Amniotic stem cell (primary cell): ENCODE measurements at places on chromosomes 3 and 15.

DNA sequence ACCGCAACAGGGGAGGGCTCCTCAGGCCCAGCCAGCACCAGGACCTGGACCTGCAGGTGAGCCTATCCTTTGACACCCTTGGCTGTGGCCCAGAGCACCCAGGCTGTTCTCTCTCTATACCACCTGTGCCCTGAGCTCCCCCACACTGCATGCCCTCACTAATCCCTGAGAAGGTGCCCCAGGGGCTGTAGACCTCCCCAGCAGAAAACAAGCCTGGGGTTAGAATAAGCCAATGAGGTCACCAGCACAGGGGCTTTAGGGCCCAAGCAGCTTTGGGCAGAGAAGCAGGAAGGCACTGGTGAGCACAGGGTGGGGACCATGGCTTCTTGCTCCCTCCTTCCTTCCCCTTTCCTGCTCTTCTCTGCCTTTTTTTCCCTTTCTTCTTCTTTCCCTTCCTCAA, 10.3 kb upstream of the APEH start:
- no peak for DNase-seq

DNA sequence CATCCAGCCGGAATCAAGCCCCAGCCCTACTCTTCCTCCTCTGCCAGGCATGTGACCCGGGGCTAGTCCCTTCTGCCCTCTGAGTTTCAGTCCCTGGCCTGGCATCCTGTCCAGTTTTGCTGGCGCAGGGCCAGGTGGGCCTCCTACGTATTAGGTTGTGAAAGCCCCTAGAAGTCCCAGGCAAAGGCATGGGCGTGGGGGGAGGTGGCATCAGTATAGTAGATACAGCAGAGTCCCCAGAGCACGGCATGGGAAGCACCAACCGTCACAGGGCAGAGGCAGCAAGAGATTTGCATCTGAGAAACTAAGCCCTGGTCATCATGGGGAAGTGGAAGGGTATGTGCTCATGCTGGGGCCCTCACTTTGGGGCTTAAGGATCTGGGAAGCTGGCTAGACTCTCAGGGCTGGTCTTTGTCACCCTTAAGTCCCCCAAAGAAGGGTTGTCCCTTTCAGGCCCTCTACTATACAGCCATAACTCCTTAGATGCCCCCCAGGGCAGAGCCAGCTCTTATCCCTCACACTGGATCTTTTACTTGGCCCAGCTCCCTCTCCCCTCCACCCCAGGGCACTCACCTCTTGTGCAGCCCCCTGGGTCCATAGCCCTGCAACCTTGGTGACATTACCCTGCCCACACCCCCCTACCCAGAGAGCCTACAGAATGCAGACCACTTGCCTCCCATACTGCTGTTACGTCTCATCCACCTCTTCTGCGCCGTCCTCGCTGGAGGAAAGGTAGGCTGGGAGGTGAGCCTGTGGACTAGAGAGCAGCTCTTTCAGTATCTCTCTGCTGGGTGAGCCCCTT, 11.3 kb downstream of the NBEAL2 start:
- DNase-seq = no peak

GRCh38 chr3:79878708-79879107, 110.9 kb upstream of the ROBO1 start:
- DNase-seq = no peak

GRCh38 chr15:70835415-70835814, 18.5 kb downstream of the LARP6 start:
- no peak for DNase-seq

DNA sequence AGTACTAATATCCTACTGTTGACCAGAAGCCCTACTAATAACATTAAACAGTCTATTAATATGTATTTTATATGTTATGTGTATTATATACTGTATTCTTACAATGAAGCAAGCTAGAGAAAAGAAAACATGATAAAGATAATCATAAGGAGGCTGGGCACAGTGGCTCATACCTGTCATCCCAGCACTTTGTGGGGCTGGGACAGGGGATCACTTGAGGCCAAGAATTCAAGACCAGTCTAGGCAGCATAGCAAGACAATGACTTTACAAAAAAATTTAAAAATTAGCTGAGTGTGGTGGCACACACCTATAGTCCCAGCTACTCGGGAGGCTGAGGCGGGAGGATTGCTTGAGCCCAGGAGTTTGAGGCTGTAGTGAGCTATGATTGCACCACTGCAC, 8.9 kb upstream of the HERC1 start:
- DNase-seq = no peak

- no peak for DNase-seq
These were observed 39.9 kb upstream of the PIAS1 start for GRCh38 chr15:68014219-68014618.

GRCh38 chr3:32872487-32873382, 54.9 kb downstream of the TRIM71 start:
- DNase-seq = no peak

GRCh38 chr3:196287090-196287439, 461 bp downstream of the PCYT1A start:
- DNase-seq = no peak

GRCh38 chr3:102449341-102449740, 14.5 kb downstream of the ZPLD1 start:
- DNase-seq = no peak

DNA sequence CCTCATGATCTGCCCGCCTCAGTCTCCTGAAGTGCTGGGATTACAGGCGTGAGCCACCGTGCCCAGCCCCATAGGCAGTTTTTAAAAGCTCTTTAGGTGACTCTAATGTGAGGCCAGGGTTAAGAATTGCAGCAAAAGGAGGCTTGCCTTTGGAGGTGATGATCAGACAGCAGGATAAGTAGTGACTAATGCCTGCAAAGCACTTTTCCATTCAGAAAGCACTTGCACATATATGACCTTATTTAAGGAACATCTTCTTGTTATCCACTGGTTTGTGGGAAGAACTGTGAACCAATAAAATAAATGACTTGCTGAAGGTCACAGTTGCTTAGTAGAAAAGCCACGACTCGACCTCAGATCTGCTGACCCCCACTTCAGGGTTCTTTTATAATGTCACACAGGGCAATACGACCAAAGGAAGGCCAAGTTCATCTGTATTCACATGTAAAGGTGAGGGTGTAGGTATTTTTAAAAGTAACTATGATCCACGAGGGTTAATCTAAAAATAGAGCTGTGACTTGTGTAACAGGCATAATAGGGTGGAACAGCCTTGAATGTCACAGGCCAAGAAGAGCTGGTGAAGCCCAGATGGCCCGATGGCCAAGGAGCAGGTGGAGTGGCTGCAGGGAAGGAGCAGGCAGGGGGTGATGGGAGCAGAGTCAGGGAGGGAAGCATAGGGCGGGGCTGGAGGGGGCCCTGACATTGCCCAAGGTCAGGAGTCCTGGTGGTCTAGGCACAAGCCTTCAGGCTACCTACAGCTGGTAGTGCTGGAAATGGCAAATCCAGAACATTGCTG, 24.4 kb downstream of the LARP6 start:
- DNase-seq = no peak

- no peak for DNase-seq
These were observed 406.3 kb downstream of the MAGI1 start for GRCh38 chr3:65632414-65632813.

DNA sequence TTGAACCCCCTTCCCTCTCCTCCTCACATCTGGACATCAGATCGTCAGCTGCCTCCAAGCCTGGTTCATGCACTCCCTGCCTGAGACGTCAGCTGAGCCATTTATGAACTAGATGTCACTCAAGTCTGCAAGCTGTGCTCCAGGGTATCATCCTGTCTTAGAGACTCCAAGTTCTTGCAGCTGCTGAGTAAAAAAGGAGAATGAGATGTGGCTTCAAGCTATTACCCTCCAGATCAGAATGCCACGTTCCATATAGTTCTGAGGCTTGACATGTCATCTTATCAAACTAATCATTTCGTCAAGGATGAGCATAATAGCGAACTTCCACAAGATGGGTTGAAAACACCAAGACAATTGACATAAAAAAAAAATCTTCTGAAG, 766.3 kb downstream of the TBL1XR1 start:
- no peak for DNase-seq

- DNase-seq = no peak
These were observed 468.6 kb downstream of the SHQ1 start for GRCh38 chr3:72379500-72380187.

- no peak for DNase-seq
These were observed 191.4 kb downstream of the TBL1XR1 start for GRCh38 chr3:177005718-177006405.

DNA sequence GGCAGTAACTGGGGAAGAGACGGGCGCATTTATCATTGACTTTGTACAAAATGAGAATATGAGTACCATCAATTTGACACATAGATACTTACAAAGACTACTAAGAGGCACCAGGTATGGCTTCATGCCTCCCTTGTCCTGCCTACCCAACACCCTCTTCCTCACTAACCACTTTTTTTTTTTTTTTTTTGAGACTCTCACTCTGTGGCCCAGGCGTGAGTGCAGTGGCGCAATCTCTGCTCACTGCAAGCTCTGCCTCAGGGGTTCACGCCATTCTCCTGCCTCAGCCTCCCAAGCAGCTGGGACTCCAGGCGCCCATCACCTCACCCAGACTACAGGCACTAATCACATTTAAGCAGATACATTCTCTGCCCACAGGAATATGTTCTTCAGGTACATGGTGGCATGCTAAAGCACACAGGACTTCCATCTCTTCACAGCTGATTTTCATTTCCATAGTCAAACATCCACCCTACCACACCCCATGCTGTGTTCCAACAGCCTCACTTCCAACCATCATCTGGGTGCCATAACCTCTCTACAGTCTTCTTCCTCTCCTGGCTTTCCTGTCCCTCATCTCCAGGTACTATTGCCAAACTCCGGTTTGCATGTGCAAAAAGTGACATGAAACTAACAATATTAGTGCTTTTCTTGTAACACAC, 41.7 kb downstream of the RAB27A start:
- no peak for DNase-seq

- no peak for DNase-seq
These were observed 120.2 kb downstream of the LRRC28 start for GRCh38 chr15:99371180-99372103.

- DNase-seq = no peak
These were observed 159.4 kb downstream of the FBLN2 start for GRCh38 chr3:13708301-13708700.

DNA sequence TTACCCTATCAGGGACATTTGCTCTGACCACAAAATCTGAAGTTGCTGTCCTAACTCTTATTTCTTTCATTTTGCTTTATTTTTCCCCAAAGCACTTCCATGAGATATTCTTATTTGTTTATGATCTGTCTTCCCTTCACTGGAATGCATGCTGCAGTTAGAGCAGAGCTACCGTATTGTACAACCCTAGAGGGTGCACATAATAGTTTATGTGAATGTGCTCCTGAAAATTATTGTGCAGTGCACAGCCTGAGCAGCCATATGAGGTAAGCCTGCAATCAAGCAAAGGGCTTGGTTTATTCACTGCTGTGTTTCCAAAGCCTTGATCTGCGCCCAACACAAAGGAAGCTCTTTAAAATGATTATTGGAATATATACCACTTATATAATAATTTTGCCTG, 120.3 kb upstream of the CADPS start:
- DNase-seq = no peak

- no peak for DNase-seq
These were observed 115.7 kb downstream of the TMCC1 start for GRCh38 chr3:129777806-129778205.

- no peak for DNase-seq
These were observed 17.3 kb upstream of the STAC start for GRCh38 chr3:36362973-36363372.

- DNase-seq = no peak
These were observed 318.7 kb upstream of the SEMA6D start for GRCh38 chr15:47398594-47398993.

- DNase-seq = no peak
These were observed 39.1 kb downstream of the NIPA2 start for GRCh38 chr15:22877607-22878006.

DNA sequence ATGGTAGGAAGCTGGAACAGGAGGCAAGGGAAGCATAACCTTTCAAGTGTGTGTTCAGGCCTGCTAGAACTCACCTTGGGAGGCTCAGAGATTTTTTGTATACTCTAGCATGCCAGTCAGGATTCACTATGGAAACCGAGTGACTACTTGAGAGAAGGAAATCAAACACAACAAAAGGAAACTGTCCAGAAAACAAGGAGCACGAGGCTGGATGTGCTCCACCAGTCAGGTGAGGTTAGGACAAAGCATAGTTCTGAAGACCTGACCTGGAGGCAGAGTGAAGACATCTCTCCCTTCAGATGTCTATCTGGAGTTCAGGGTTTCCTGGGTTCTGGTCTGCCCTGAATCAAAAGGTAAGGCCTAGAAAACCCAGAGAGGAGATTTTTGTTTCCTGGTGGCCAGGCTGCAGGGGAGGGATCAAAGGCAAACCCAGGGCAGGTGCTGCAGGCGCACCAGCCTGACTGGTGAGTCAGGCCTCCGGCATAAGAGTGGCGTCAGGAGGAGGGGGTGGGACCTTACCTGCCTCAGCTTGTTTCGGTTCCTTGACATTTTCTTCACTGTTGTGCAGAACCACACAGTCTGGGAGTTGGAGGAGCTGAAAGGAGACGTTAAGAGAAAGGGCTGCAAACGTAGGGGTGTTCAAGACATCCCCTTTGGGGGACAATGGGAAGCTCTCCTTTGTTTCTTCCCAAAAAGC, 52.2 kb upstream of the OSBPL11 start:
- DNase-seq = no peak

DNA sequence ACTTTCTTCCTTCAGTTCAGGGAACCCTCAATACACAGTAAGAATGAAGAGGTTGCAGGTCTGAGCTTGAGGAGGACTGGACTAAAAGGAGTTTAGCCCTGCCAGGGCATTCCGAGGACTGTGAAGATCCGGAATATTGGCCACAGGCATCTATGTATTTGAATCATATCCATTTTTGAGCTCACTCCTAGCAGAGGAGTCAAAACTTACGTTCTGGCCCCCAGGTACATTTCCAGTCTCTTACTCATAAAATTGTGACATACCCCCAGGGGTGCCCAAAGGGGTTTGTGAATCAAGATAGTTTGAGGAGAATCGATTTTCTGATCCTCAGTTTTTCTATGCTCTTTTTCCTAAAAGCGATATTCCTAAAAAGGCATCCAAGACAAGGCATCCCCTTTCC, 27.6 kb upstream of the SRP14 start:
- DNase-seq = no peak

DNA sequence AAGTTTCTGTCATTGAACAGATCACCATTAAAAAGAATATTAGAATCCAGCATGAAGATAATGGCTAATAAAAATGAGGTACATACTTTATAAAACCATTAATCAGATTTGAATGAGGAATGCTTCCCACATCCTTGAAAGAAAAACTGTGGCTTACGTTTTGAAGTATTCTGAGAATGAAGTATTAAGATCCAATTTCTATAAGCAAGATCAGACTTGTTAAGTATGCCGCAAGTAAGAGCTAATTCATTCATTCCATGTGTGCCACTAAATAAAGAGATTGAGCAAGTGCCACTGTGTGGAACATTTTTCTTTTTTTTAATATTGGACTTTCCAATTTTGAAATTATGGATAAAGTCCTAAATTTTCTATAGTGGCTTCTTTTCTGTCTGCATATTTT, 30.6 kb downstream of the NMD3 start:
- DNase-seq = no peak
